Stimulated activated naive CD4-positive, alpha-beta T cell treated with Interleukin-2 at 50 U/mL for 16 hours (primary cell): ENCODE measurements at places on chromosomes 7 and 10.

DNA sequence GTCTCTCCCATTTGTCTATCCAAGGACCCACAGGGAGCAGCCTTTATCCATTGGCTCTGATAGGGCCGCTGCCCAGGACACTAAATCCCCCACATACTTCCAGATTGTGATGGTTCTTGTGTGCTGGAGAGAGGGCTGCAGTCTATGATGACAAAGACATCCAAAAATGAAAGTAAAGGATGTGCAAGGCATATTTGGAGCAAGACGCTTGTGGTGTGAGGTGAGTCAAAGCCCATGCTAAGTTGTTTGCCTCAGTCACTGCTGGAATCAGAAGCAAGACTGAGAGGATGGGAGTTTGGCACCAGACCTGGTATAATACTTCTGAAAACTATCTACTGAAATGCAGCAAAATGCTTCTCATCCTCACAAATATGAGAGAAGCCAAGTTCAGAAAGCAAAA lies 22.7 kb downstream of the ZNF22 start:
- no peak for DNase-seq

DNA sequence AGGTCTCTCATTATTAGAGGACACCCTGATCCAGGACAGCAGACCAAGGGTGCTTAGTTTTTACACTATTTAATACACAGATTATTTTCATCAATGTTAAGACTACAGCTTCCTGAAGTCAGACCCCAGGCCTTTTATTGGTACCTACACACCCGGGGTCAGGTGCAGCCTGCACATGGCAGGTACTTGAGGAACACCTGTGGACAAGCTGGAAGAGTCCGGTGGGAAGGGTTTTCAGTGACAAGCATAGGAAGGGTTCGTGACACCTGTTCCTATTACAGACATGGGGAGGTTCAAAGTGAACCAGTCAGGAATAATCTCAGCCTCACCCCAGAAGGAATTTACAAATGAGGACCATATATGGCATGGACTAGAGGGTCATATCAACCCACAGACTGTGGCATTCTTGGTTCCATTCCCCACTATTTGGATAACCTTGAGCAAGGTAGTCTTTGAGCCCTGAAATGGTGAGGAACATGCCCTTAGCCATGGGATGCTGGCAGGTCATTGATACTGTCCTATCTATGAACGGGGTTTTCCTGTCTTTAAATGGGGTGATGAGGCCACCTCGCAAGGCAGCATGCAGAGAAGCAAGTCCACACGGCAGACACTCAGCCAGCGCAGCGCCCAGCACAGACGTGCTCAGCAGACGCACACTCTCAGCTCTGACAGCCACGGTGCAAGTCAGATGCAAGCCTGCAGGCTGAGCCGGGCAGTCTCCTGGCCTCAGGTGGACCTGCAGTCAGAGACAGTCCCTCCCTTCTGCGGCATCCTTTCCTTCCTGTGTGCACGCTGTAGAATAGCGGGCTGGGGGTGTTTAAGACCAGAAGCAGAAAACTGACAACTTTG lies 624.9 kb downstream of the PTPRN2 start:
- no peak for DNase-seq

GRCh38 chr7:55071411-55072175 lies 52.8 kb downstream of the EGFR start:
- no peak for DNase-seq

GRCh38 chr10:70381471-70382421 lies 679 bp downstream of the LRRC20 start:
- DNase-seq = no peak

DNA sequence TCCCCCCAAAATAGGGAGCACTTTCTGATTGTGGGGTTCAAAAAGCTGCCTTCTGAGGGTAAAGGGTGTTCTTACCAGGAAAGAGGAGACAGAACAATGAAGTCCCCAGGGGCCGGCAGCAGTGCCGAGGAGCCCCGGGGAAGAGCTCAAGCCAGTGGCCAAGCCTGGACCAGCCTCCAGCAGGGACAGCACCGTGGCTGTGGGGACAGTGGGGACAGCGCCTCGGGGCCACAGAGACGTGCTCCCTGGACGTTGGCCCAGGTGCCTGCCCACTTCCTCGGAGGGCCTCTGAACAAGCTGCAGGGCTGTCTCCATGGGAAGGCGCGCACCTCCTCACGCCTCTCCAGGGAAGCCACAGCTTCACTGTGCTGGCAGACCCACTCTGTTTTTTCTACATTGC lies 312.6 kb downstream of the PTPRN2 start:
- DNase-seq = no peak

DNA sequence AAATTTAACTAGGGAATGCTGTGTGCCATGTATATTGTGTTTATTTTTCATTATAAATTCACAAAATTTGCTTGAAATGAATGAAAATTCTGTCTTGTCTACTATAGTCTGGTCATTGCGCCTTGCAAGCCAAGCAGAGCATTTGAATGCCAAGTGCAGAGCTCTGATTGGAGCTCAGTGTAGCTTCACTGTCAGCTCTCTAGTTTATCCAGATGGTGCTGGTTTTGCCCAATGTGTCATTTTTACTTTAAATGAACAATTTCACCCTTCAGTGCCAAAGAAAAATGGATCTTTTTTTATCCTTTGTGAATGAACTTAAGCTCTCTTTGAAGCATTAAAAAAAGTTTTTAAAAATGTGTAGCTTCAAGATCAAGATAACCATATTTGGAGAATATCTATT lies 225.6 kb upstream of the CACNA2D1 start:
- DNase-seq = no peak

GRCh38 chr10:34719328-34719727 lies 95.8 kb downstream of the PARD3 start:
- DNase-seq = no peak

GRCh38 chr10:28637346-28637745 lies 40.0 kb upstream of the BAMBI start:
- no peak for DNase-seq

- no peak for DNase-seq
These were observed 531.7 kb downstream of the DNAJB9 start for GRCh38 chr7:109101332-109101731.

GRCh38 chr7:104793066-104793465 lies 220.9 kb upstream of the KMT2E start:
- no peak for DNase-seq

GRCh38 chr7:64882341-64883112 lies 20.5 kb upstream of the ZNF273 start:
- DNase-seq = no peak

GRCh38 chr7:131550846-131551245 lies 5.6 kb downstream of the PODXL start:
- no peak for DNase-seq

DNA sequence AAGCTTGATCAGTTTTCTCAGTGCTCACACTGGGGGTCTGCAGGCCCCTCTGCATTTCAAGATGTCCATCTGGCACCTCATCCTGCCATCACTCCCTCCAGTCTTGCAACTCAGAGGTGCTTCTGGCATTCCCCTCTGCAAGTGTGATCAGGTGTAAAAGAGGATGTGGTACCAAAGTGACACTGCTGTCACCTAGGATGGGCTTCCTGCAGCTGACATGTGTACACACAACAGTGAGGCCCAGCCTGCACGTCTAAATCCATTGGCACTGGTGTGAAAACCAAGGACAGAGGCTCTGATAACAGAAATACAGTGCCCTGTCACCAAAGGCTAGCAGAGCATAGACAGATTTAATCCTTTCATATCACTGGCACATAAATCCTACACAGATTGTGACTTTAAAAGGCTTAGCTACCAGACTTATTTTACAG lies 162.5 kb upstream of the CELF2 start:
- no peak for DNase-seq

GRCh38 chr10:9579110-9579705 lies 1438.5 kb upstream of the CELF2 start:
- no peak for DNase-seq

DNA sequence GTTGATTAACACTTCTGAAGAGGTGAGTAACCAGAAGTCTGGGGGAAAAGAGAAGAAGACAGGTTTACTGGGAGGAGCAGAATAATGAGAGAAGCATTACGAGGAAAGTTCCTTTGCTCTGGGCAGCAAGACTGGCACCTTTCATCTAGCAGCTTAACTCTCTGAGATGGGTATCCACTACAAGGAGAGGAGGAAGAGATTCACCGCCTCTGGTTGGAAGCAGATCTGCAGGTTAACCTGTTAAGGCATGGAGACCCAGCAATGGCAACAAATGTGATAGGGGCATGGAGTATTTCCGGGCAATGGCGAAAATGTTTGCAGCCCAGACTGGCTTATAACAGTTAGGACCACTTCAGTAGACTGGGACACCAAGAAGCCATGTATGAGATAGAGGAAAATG lies 162.2 kb downstream of the TFEC start:
- DNase-seq = no peak

DNA sequence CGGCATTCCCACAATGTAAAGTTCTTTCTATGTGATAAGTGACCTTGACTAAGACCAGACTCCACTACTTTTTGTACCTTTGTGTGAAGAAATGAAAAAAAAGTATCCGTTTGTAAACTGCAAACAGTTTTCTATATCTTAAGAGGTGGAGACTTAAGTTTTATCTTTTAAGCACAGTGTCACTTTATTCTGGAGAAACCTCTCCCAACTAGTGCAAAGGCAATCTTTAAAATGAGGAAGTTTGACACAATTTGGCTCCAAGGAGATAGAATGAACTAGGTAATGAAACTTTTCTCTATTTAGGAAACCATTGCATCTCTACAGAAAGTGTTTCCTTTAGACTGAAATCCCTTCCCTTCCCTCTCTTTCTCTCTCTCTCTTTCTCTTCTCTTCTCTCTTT lies 122.9 kb downstream of the SAMD9 start:
- DNase-seq = no peak

- DNase-seq = no peak
These were observed 163.5 kb downstream of the SH3PXD2A start for GRCh38 chr10:103691723-103692435.

DNA sequence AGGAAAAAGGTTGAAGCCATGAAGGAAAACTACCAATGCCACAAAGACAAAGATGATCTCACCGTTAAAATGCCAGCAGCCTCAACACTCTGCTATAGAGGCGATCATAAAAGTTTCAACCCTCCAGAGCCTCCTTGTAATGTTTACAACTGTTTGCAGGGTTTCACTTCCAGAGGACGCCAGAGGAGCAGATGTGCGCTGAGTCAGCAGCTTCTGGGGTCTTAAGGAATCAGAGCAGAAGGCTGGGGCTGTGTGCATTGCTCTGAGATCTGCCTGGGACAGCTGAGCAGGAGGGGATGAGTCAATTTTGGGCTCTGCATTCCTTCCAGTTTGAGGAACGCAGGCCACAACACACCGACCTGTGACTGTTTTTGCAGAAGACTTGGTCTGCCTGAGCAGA lies 98.3 kb downstream of the TMEM130 start:
- DNase-seq = no peak

DNA sequence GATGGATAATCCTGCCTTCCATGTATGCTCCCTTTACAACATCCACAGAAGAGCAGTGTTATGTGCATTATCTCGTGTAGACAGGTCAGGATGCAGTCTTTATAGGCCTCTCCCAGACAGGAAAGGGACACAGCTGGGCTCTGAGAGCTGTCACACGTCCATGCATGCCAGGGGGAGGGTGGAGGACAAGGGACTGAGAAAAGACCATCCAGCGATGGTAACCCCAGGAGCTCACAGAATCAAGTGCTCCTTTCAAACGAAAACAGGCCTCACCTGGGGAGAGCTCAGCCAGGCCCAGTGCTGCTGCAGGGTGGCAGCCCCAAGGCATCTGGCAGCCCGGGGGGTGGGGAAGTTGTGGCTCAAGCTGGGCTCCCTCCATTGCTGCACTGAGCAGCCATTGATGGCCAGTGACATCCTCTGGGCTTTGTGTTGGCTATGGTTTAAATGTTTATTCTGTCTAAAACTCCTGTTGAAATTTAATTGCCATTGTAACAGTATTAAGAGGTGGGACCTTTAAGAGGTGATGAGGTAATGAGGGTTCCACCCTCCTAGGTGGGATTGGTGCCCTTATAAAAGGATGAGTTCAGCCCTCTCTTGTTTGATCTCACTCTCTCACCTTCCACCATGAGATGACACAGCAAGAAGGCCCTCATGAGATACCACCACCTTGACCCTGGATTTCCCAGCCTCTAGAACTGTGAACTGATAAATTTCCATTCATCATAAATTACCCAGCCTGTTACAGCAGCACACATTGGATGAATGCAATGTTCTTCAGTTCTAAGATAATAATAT lies 15.7 kb downstream of the JCAD start:
- DNase-seq = no peak
